ENCODE measurements at places on chromosomes 3 and 15.

DNA sequence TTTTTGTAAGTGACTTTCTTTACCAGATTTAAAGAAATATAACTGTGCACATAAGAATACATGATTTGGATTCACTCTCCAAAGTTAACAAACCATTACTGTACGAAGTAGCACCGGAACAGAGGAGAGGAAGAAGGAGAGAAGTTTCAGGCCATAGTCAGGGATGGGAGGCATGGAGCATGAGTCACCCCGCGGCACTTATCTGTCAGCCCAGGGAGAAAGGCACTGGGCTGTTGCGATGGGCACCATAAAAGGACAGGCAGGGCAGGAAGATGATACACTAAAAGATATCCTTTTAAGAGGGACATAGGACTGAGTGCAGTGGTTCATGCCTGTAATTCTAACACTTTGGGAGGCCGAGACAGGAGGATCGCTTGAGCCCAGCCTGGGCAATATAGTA, 37.0 kb downstream of the TTC23 start:
- no peak for DNase-seq

DNA sequence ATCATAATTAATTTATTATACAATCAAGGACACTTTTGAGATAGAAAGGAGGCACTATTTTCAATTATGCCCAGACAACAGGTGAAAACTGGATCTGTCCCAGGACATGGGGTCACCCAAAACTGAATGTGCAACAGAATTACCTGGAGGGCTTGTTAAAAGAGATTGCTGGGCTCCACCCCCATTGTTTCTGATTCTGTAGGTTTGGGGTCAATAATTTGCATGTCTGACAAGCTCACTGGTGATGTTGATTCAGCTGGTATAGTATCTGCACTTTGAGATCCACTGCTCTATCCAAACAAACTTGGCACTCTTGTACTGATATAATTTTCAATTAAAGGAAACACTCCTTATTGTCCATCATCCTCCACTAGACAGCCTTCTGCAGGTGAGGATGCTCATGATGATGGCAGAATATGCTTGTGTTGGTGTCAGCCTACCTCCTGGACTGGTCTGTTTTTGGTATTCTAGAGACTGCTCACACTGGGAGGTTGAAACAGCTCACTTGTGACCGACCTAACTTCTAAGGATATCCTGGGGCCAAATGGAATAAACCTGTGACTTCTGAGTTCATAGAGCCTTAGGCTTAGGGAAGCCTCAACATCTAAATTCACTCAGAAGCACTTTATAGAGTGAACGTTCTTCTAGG, 2.2 kb downstream of the P2RY14 start:
- DNase-seq = no peak

GRCh38 chr15:90823455-90823974, 44.9 kb upstream of the FURIN start:
- DNase-seq = no peak

DNA sequence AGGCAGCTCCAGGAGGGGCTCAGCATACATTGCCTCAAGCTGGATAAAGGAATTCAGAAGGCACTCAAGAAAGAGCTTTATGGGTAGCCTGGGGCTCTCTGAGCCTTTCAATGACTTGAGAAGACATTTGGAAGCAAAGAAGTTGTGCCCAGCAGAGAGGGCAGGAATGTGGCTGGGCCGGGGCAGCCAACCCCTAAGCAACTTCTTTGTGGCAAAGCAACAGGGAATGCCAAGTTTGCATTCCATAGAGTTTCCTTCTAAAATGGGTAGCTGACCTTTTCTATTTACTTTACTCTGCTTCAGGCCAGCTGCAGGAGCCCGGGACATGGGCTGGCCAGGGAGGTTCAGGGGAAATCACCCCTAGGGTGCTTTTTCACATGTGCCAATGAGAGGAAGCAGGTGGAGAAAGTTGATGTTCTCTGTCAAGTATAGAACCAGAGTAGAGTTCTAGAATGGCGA, 45.6 kb downstream of the CCDC12 start:
- no peak for DNase-seq

GRCh38 chr15:96360581-96361308, 30.2 kb downstream of the NR2F2 start:
- no peak for DNase-seq

DNA sequence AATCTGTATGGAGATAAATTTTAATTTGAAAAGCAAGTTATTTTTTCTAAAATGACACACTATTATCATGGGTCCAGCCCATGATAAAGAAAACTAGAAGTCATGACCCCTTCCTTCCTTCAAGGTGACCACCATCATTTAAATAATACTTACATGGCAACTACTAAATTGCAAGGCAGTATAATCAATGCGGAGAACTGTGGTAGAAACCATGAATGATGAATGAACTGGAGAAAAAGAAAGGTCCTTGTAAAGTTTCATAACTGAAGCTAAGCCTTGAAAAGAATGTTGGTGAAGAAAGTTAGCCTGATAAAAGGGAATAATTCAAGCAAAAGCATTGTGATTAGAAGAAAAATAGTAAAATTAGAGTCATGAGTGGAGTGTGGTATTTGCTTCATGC, 222.9 kb upstream of the TBC1D5 start:
- DNase-seq = no peak

- no peak for DNase-seq
These were observed 57.6 kb upstream of the ATP11B start for GRCh38 chr3:182735672-182736071.

DNA sequence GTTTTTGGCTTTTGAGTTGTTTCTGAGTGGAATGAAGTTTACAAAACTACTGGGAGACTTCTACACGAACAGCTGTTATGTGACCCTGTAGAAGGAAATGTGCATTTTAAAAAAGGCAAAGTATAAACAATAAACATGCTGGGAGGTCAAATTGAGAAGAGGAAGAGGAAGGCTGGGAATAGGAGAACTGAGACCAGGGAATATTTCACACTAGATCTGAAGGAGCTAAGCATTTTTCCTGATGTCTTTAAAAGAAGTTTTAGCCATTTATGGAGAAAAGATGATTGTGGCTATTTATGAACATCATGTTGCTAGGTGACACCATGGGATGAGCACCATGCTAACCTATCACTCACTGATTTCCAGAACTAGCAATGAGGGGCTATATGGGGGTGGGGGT, 76.3 kb upstream of the FAM98B start:
- no peak for DNase-seq

DNA sequence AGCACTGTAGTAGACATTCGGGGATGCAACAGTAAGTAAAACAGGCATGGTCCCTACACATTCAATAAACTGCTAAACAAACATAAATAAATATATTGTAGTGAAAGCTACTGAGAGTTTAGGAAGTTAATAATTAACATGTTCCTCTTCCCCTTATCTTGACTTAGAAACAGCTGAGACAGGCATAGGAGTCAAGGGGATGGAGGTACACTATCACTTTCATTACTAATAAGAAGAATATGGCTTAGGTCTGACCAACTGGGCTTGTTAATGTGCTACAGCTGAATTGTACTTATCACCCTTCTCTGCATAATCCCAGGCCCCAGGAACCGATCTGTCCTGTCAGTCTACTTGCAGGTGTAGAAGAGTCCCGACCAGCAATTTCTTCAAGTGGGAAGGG, 116.3 kb upstream of the DAZL start:
- no peak for DNase-seq

DNA sequence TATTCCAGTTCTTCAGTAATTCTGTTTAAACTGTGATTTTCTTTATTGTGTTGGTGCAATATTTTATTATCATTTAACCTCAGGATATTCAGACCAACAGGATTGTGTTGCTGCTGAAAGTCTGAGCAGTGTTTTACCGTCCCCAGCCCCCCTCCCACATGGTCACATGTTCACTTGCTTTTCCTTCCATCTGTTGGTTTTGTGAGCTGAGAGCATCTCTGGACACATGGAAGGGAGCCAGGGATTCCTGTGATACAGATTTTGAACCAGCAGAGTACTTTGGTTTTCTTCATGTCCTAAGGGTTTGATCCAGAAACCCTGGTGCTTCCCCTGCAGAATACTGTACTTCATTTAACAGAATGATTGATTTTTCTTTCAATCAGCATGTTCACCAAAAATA, 11.9 kb downstream of the ARRDC4 start:
- DNase-seq = no peak

DNA sequence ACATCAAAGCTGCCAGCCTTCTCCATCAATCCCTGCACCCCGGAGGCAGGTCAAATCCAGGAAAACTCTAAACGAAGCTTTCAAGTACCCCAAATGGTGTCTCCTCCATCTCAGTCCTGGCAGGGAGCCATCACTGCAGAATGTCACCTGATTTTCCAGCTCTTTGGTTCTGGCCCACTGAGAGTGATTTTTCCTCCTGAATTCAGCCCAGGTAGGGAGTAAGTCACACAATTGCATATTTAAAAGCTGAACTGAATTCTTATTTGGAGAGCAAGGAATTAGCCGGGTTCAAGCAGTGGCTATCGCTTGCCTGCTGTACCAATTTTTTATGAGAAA, 5.3 kb downstream of the RFTN1 start:
- no peak for DNase-seq

DNA sequence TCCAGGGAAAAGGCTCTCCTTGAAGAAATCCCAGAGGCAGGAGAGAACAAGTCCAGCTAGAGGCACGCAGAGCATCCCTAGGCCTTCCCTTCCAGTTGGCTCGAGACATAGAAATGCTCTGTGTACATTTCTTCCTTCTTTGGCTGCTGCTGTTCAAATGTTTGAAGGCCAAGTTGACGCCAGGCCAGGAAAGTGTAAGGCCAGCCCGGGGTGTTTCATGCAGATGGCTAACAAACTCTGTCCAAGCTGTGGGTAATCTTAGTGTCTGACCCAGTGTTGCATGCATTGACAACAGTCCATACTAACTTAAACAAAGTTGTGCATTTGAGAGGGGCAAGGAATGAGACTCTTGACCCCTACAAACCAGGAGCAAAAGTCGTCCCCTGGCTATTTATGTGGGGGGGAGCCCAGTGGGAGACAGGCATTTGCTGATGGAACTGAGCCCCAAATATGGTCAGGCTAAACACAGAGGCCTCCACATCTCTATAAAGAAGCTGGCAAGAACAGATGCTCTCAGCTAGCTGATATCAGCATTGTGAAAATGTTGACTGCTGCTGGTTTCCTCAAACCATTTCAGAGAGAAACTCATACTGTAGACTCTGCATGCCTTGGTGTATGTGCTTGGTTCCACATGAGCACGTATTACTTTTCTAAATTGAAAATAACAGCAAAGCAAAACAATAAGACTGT, 139.5 kb downstream of the ADAMTS9 start:
- DNase-seq = no peak

GRCh38 chr3:21544076-21544462, 206.9 kb downstream of the ZNF385D start:
- no peak for DNase-seq

DNA sequence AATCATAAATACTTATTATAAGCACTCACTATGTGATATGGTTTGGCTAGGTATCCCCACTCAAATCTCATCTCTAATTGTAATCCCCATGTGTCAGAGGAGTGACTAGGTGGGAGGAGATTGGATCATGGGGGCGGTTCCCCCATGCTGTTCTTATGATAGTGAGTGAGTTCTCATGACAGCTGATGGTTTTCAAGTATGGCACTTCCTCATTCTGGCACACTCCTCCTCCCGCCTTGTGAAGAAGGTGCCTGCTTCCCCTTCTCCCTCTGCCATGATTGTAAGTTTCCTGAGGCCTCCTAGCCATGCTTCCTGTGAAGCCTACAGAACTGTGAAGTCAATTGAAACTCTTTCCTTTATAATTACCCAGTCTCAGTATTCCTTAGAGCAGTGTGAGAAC, 53.3 kb upstream of the CHMP2B start:
- no peak for DNase-seq

DNA sequence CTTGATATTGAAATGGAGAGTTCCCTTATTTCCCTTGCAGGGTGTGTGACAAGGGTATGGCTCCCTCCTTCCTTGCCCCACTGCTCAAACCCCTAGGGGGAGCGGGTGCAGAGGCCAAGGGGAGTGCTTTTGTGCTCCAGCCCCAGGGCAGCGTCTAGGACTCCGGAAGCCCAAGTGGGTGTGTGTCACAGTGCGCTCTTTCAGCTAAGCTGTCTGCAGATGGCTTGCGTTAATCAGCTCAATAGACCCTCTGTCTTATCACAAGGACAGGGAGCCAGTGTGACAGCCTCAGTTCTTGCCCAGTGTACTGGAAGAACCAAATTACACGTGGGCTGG, 523.6 kb upstream of the LMCD1 start:
- no peak for DNase-seq

- DNase-seq = no peak
These were observed 57.4 kb downstream of the CDCP1 start for GRCh38 chr3:45088543-45089358.

GRCh38 chr3:117080872-117081271, 371.3 kb downstream of the TUSC7 start:
- DNase-seq = no peak

DNA sequence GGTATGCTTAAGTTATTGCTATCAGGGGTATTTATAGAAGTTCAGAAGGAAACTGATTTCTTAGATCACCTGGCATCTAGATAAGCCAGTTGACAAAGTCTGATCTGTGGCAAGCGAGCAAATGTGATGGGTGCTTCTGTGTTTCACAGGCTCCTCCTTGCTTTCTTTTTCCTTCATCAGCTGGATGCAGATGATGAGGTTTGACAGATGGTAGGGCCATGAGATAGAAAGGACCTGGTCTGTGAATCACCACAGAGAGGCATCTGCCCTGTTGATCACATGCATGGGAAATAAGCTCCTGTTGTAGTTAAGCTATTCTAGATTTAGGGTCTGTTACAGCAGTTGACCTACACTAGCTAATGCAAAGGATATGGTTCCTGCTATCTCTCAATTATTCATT, 372.0 kb downstream of the NEK10 start:
- no peak for DNase-seq

Data from activated CD4-positive, alpha-beta T cell treated with anti-CD3 and anti-CD28 coated beads for 24 hours (primary cell).